Renal cortical epithelial cell (primary cell): ENCODE measurements at places on chromosomes 3 and 15. TPM values are rescaled to one million over a fixed set of nuclear protein-coding genes. Genes with fewer than 3 reads are reported as not detected.
A peak's percentile ranks its signal among the peaks of the same experiment; 100 is the strongest.

Gene MYO1E
- 444 and 694 TPM in 2 replicates for total RNA-seq

Gene CLSTN2
- total RNA-seq: 10.2 and 49.7 TPM in 2 replicates

Gene FRMD5
- 4.3 and 4.9 TPM in 2 replicates for total RNA-seq

Gene NRG4
- total RNA-seq: 0.15 TPM in 1 of 2 replicates, not detected in the other

Gene MGLL
- 106 and 155 TPM in 2 replicates for total RNA-seq

Gene LINGO1
- total RNA-seq: not detected in 2 replicates

DNA sequence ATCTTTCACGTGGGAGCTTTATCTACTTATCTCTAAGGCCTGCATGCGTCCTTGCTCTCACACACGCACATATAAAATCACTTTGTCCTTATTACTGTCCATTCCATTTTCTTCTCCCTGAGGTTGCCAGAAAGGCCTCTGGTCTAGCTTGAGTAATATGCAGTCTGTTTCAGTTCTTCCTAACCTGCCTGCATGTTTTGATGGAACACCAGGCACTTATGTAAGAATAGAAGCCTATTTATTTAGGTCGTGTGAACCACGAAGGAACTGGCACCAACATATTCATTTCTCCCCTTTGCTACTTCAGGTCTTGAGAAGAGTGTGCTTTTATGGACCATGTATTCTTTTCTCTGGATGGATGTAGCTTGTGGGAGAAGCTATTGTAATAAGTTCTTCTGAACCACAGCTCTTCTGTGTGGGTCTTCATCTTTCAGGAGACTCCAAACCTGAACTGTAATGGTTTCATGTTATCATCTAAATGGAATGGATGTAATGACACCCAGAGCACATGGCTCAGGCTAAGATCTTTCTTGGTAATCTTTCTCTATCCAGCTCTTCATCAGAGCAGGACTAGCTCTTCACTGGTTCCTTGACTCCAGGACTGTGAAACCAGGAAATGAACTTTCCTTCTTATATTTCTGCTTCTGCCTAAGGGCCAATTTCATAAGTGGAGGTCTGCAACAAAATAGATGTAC, 53.8 kb downstream of the UBE2E2 start:
- no peak for DNase-seq

GRCh38 chr15:91867581-91868026, 14.1 kb downstream of the SLCO3A1 start:
- DNase-seq: peak; percentile 93

DNA sequence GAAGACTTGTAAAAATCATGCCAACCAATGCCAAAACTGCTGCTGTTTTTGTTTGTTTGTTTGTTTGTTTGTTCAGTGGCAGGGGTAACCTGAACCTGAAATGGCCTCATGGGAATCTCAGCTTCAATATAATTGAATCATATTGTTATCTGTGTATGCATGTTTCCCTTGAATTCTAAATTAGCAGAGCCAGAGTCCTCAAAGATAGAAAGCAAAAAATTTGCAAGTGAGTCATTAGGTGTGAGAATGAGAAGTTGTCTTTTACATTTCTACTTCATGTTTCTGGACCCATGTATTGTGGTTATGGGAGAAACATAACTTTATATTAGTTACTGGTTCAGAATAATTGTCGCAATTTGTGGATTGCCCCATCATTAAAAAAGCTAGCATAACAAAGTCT, 249.2 kb downstream of the DOCK3 start:
- no peak for DNase-seq

DNA sequence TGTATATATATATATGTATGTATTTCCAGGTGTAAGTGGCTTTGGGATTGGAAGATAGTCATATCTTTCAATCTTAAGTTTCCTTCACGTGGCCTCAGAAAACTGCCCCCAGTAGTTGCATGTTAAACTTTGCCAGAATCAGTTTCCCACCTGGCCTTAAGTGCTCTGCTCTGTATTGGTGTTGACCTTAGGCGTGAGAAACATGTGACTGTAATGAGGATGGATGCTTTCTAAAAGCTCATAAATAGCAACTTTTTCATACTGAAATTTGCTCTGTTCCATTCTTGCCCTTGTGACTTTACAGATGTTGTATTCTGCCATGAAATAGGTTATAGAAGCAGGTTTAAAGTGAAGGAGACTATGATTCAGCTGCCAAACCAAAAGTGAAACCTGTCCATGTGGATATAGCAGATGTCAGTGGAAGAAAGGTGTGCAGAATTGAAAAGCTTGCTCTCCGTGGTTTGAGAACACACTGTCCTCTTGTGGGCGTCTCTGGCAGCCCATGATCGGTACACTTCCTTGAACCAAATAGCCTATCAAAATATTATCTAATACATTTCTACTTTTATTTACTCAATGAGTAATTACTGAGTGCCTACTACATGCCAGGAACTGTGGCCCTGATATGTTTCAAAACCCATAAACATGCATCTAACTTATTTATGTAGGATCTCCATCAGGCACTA, 15.8 kb downstream of the SCG5 start:
- peak; percentile 29 for DNase-seq

DNA sequence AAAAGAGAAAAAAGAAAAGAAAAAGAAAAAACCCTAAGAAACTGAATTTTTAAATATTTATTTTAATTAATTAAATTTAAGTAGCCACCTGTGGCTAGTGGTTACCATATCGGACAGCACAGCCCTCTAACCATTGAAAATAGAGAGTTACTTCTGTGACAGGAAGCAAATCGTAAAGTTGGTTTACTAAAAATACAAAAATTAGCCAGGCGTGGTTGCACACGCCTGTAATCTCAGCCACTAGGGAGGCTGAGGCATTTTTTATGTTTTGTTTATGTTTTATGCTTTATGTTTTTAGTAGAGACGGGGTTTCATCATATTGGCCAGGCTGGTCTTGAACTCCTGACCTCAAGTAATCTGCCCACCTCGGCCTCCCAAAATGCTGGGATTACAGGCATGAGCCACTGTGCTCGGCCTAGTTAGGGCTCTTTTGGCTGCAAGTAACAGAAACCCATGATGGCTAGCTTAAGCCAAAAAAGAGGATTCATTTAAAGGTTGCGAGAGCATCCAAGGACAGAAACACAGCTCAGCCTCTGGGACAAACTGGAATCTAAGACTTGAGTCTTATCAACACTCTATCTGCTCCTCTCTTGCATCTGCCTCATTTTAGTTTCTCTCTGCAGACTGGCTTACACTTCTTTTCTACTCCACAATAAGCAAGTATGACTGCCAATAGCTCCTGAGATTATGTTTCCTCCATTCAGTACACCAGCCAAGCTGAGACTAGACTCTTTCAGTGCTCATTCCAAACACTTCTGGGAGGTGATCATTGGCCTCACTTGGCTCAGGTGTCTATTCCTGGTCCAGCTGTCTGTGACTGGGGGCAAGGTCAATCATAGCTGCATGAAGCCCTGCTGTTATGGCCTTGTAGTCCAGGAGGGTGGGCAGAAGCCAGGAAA, 6.8 kb upstream of the SKIL start:
- no peak for DNase-seq

DNA sequence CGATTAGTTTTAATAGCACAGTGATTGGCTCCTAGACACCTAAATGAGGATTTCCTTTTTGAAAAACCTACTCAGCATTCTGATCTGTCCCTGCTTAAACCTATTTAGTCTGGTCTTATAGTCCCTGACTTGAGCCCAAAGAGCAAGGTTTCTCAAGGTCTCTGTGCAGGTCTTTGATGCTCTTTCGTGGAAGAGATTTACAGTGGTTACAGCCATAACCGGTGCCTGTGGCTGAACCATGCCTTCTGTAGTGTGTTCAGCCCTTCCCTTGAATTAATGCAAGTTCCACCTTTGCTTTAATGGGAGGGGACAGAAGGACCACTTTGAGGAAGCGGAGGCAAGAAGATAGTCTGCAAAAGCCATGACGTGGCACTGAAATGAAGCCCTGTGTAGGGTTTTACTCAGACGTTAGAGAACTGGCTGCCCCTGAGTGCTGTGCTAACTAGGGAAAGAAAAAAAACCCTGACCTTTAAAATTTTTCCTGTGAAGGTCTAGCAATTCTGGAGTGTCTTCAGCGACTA, 43.0 kb downstream of the ZBTB38 start:
- DNase-seq: no peak

- no peak for DNase-seq
Measured at GRCh38 chr15:100022391-100022790, 289.2 kb upstream of the LYSMD4 start.

- DNase-seq: no peak
Measured at GRCh38 chr15:48898446-48898845, 20.5 kb downstream of the EID1 start.
